ENCODE measurements at places on chromosomes 7 and 10. TPM values are rescaled to one million over a fixed set of nuclear protein-coding genes. Genes with fewer than 3 reads are reported as not detected.

- DNase-seq = peak; percentile 44
- H3K27ac ChIP-seq = no peak overlapping the region
- H3K4me1 ChIP-seq = no peaks in the 10 kb centered on the region
- no peaks in the 10 kb centered on the region for H3K36me3 ChIP-seq
- H3K27me3 ChIP-seq = peaks cover 3% of the 10 kb centered on the region
- H3K4me3 ChIP-seq = no peak overlapping the region
Measured at GRCh38 chr7:127514499-127514898, 70.9 kb downstream of the GCC1 start.

STEAP1B gene
- not detected for total RNA-seq

GRCh38 chr10:113450906-113451305 is 101.9 kb upstream of the HABP2 start:
- H3K4me3 ChIP-seq = no peak overlapping the region
- no peaks in the 10 kb centered on the region for H3K4me1 ChIP-seq
- no peak overlapping the region for H3K27ac ChIP-seq
- no peaks in the 10 kb centered on the region for H3K27me3 ChIP-seq
- no peak for DNase-seq

SKAP2 gene
- 23.4 TPM for total RNA-seq

GRCh38 chr10:11194859-11195586 is 177.4 kb downstream of the CELF2 start:
- H3K27ac ChIP-seq = no peak overlapping the region
- peak overlapping the region; percentile 45 for H3K4me3 ChIP-seq
- peaks cover 93% of the 10 kb centered on the region for H3K4me1 ChIP-seq
- DNase-seq = no peak
- H3K27me3 ChIP-seq = no peaks in the 10 kb centered on the region

GRCh38 chr7:155794196-155794595 is 18.1 kb downstream of the SHH start:
- no peak overlapping the region for H3K27ac ChIP-seq
- no peaks in the 10 kb centered on the region for H3K36me3 ChIP-seq
- H3K4me3 ChIP-seq = no peak overlapping the region

BRI3 gene
- total RNA-seq = 55.9 TPM

AGAP6 gene
- total RNA-seq = 18.9 TPM

DNA sequence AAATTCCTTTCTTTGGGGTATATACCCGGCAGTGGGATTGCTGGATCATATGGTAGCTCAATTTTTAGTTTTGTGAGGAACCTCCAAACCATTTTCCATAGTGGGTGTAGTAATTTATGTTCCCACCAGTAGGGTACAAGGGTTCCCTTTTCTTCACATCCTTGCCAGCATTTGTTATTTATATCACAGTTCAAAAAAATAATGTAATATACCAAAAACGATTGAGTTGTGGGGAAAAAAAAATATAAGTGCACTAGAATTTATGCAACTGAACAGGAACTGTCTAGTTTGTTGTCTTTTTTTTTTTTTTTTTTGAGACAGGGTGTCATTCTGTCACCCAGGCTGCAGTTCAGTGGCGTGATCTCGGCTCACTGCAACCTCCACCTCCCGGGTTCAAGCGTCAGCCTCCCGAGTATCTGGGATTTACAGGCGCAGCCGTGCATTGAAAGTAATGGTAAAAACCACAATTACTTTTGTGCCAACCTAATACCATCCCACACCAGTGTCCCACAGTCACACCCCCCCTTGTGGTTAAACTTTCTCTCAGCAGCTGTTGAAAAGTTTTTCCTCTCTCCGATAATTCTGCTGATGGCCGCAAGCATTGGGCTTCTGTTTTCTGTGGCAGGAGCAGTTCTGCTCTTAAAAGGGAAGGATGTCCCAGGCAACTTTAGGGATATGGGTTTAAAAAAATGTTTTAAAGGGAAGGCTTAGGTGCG is 6.8 kb upstream of the LAT2 start:
- H3K36me3 ChIP-seq = no peaks in the 10 kb centered on the region
- H3K27ac ChIP-seq = no peak overlapping the region
- H3K4me1 ChIP-seq = peaks cover 5% of the 10 kb centered on the region
- peak; percentile 55 for DNase-seq
- H3K27me3 ChIP-seq = no peaks in the 10 kb centered on the region
- H3K4me3 ChIP-seq = no peak overlapping the region

- peaks cover 24% of the 10 kb centered on the region for H3K4me1 ChIP-seq
- peak overlapping the region; percentile 85 for H3K27ac ChIP-seq
- no peaks in the 10 kb centered on the region for H3K27me3 ChIP-seq
- H3K4me3 ChIP-seq = peak overlapping the region; percentile 85
- DNase-seq = no peak
- H3K36me3 ChIP-seq = peaks cover 23% of the 10 kb centered on the region
Measured at GRCh38 chr7:74253835-74254128, 417 bp downstream of the RFC2 start.

GRCh38 chr10:86848747-86849146 is 92.3 kb downstream of the BMPR1A start:
- no peak overlapping the region for H3K4me3 ChIP-seq
- H3K27ac ChIP-seq = no peak overlapping the region
- no peaks in the 10 kb centered on the region for H3K36me3 ChIP-seq
- no peaks in the 10 kb centered on the region for H3K4me1 ChIP-seq
- H3K27me3 ChIP-seq = no peaks in the 10 kb centered on the region

- H3K4me3 ChIP-seq = no peak overlapping the region
- no peak overlapping the region for H3K27ac ChIP-seq
- peaks cover 6% of the 10 kb centered on the region for H3K27me3 ChIP-seq
- no peaks in the 10 kb centered on the region for H3K36me3 ChIP-seq
- no peaks in the 10 kb centered on the region for H3K4me1 ChIP-seq
Measured at GRCh38 chr7:3266240-3266639, 34.8 kb upstream of the SDK1 start.

- H3K4me3 ChIP-seq = no peak overlapping the region
- no peaks in the 10 kb centered on the region for H3K36me3 ChIP-seq
- H3K4me1 ChIP-seq = no peaks in the 10 kb centered on the region
Measured at GRCh38 chr7:147809786-147810185, 780.8 kb upstream of the C7orf33 start.

DNA sequence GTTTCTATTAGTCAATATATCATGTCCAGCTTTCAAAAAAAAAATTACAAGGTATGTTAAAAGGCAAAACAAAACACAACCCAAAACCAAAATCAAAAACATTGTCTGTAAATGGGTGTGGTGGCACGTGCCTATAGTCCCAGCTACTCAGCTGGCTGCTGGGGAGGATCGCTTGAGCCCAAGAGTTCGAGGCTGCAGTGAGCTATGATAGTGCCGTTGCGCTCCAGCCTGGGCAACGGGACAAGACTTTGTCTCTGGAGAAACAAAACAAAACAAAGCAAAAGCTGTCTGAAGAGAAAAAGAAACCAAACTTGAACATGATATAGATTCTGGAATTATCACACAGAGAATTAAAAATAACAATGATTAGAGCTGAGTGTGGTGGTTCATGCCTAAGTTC is 10.3 kb upstream of the CPA5 start:
- H3K4me1 ChIP-seq = no peaks in the 10 kb centered on the region
- no peaks in the 10 kb centered on the region for H3K36me3 ChIP-seq
- no peaks in the 10 kb centered on the region for H3K27me3 ChIP-seq
- no peak for DNase-seq

DNA sequence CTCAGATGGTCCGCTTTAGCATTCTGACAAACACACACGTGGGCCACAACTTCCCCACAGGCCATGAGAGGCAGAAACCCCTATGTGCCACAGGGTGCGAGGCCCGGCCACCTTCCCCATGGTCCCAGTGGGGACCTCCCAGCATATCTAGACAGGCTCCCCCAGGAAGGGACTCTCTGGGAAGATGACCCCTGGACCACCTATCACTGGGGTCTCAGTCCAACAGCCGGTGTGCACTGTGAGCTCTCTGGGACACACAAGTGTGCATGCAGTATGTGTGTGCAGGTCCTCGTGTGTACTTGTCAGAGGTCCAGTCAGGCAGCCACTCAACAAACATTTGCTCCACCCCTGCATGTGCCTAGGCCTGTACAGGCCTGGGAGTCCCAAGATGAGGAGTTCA is 18.7 kb downstream of the GRID1 start:
- no peaks in the 10 kb centered on the region for H3K27me3 ChIP-seq
- no peak for DNase-seq

DNA sequence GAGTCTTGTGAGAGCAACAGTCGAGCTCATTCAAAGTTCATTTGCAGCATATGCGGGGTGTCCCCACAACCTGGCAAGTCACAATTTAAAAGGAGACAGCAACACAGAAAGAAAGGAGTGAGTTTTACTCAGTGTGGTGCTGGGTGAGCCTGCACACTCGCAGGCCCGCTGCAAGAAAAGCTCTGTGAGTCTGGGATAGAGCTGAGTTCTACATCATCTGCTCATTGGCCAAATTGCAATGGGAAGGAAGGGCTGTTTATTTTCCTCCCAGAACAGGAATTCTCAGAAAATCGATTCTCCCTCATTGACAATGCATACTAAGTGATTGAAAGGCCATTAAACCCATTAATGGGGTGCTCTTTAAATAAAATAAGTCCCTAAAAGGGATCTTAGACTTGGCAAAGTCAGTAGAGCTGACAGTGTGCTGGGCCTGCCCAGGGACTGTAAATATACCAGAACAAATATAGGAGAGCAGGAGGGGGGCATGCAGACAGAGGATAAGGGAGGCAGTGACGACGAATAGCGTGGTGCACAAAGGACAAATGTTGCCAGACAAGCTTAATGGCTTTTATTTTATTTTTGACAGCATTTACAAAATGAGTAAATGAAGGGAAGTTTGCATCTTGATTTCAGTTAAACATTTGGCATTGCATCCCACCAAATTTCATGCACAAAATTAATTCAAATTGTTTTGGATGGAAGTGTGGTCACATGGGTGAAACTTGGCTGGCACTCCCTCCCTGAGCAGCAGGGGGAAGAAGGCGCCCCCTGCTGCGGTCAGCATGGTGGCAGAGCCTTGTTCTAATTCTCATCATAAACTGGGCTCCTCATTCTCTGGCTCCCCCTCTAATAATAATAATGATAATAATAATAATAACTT is 215.7 kb downstream of the SNX10 start:
- no peak overlapping the region for H3K27ac ChIP-seq
- no peak overlapping the region for H3K4me3 ChIP-seq
- H3K4me1 ChIP-seq = no peaks in the 10 kb centered on the region

- no peak overlapping the region for H3K27ac ChIP-seq
- H3K27me3 ChIP-seq = no peaks in the 10 kb centered on the region
- no peaks in the 10 kb centered on the region for H3K4me1 ChIP-seq
- no peak overlapping the region for H3K4me3 ChIP-seq
- DNase-seq = no peak
Measured at GRCh38 chr10:126179637-126180036, 208.6 kb downstream of the ADAM12 start.

DNA sequence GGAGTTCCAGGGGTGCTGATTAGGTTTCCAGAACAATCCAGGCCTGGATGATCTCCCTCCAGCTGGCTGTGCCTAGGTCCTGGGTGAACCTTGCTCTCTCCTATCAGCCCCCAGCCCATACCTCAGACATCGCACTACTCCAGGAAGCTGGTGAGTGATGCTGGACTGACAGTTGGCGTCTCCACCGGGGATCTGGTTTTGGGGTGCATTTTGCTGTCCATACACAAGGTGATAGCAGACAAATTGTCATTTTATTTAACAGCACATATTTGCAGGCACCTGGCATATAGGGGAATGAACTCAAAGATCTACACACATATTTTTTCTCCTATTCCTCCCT is 601.2 kb downstream of the LRMDA start:
- no peaks in the 10 kb centered on the region for H3K4me1 ChIP-seq
- DNase-seq = no peak
- H3K27me3 ChIP-seq = no peaks in the 10 kb centered on the region
- no peak overlapping the region for H3K4me3 ChIP-seq

GRCh38 chr10:95264227-95265051 is 26.4 kb downstream of the PDLIM1 start:
- no peak overlapping the region for H3K27ac ChIP-seq

- H3K4me3 ChIP-seq = no peak overlapping the region
- H3K4me1 ChIP-seq = no peaks in the 10 kb centered on the region
- no peaks in the 10 kb centered on the region for H3K27me3 ChIP-seq
- H3K27ac ChIP-seq = no peak overlapping the region
- H3K36me3 ChIP-seq = no peaks in the 10 kb centered on the region
Measured at GRCh38 chr7:157718303-157719007, 381.7 kb downstream of the DNAJB6 start.

DNA sequence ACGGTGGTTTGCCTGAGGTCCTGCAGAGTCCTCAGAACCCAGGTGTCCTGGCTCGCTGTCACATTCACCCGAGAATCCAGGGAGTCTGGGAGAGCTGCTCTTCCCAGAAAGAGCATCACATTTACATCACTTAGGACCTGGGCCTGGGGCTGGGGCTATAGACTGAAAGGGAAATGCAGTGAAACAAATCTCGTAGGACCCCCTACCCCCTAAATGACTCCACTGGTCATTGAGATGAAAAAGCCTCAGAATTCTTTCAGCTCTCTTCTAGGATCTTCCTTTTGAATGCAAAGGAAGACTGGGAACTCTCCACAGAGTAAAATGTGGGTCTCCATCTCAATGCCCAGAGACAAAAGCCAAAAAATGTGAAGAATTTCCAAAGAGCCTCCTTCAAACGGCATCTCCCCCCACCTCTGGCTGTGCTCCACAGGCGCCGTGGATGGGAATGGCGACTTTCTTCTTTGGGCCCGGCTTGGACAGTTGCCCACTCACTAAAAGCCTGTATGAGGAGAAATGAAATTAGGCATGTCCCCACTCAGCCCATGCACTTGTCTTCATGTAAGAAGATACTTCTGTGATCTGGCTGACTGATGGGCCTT is 49.0 kb upstream of the PODXL start:
- no peaks in the 10 kb centered on the region for H3K4me1 ChIP-seq
- no peaks in the 10 kb centered on the region for H3K36me3 ChIP-seq
- H3K27ac ChIP-seq = no peak overlapping the region
- H3K27me3 ChIP-seq = no peaks in the 10 kb centered on the region

OR6B1 gene
- not detected for total RNA-seq

DNA sequence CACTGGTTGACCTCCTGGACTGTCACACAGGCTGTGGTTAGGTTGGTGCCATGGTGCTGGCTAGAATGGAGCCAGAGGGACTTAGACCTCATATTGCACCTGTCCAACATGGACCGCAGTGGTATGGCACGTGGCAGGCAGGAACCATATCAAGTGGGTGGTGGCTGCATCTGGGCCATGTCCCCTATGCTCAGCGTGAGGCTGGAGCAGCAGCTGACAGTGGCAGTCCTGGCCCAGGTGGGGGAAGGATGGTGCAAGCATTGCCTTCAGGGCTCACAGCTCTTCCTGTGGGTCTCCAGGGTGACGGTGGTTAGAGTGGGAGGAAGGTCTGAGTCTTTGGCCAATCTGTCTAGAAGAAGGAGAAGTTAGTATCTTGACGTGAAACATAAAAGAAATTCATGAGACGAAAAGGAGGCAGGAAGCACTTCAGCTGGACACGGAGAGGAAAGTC is 54.5 kb upstream of the PFKFB3 start:
- no peak overlapping the region for H3K4me3 ChIP-seq
- no peaks in the 10 kb centered on the region for H3K36me3 ChIP-seq
- DNase-seq = no peak
- H3K4me1 ChIP-seq = peaks cover 38% of the 10 kb centered on the region

DNA sequence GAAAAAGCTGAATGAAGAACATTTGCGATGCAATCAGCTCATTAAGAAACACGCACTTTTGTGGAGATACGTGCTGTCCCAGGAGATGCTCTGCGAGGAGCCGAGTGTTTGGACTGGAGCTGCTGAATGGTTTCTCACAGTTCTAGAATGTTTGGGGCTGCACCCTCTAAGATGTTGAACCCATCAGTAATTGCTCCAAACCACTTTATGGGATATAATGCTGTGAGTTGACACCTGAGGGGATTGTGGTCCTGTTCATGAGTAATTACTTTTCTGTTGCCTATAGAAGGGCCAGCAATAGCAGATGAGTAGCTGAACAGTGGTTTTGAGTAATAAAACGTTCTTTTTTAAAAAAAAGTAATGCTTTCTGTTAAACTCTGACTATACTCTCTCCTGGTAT is 63.1 kb downstream of the IKZF1 start:
- peak overlapping the region; percentile 65 for H3K4me3 ChIP-seq
- H3K36me3 ChIP-seq = peaks cover 57% of the 10 kb centered on the region
- no peaks in the 10 kb centered on the region for H3K27me3 ChIP-seq
- no peak for DNase-seq
